ENCODE measurements at places on chromosomes 4 and X.

- DNase-seq = no peak
Observed at GRCh38 chrX:90883479-90883878, 551.2 kb upstream of the PABPC5 start.

DNA sequence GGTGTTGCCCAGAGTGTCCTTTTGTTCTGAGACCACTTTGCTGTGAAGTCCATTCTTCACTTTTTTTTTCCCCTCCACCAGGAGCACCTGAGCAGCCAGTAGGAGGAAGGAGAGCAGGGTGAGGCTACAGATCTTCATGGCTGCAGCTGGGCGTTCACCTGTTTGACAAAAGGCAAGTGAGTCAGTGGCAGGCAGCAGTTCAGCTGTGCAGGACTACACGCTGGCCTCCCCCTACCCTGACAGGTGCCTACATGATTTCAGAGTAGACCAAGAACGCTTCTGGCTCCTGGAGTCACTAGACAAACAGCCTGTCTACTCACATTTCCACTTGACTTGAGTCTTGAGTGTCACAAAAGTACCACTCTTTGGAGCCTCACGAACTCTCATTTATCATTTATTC, 2.0 kb downstream of the FGFBP1 start:
- DNase-seq = no peak

- DNase-seq = peak; percentile 51
Observed at GRCh38 chr4:2364654-2365053, 53.8 kb downstream of the ZFYVE28 start.

GRCh38 chrX:32530802-32531403, 680.4 kb downstream of the DMD start:
- no peak for DNase-seq

DNA sequence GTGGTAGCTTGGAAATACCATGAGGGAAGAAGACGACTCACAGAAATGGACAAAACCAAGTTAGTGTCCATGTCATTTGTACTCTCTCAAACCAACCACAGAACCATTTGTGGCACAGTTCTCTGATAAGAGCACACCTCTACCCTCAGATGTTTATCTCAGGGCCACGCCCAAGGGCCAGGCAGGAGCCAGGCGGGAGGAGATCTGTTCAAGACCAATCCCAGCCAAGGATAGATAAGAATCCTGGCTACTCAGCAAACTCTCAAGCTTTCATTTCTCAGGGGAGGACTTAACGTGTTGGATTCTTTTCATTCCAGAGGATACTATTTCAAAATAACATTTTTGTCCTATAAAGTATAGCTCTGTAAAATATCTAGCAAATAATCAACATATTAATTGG, 95.0 kb downstream of the NYX start:
- no peak for DNase-seq

GRCh38 chrX:109344678-109345077, 137.2 kb downstream of the GUCY2F start:
- DNase-seq = no peak

DNA sequence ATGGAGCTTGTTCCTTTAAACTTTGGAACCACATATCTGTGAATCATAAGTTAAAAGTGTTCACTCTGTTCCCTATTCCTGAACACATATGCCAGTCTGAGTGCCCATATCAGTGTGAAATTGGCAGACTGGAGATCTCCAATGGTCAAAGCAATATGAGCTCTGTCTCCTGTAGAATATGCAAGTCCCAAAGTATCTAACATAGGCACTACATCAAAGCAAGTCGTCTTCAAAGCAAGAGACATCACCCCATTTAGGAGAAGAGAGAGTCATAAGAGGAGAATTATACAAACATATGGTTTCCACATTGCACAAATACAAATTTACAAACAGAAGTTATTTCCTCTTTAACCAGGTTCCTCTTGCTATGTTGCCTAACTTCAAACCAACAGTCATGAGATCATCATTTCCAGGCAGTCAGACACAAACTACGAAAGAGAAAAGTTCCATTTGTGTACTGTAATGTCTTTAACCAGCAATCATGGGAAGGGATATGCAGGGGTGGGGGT, 9.9 kb upstream of the GK start:
- no peak for DNase-seq

DNA sequence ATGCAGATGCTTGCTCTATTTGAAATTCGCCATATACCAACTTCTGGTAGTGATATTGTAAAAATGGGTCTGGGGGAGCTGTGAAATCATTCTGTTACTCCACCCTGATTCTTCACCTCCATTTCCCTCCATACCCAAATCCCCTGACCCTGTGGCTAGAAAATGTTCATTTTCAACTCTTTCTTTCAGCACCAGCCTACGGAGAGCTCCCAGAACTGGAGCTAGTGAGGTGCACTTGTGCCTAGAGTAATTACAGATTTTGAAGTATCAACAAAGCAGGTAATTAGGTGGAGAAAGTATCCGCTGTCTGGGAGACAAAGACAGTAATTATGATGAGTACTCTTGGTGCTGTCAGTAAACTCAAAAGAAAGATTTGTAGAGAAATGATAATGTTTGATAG, 8.1 kb downstream of the ARHGAP36 start:
- DNase-seq = no peak
